ENCODE measurements at places on chromosomes 12 and 14.

- no peak overlapping the region for H3K4me3 ChIP-seq
- H3K4me1 ChIP-seq, result no peaks in the 10 kb centered on the region
- no peak for DNase-seq
Measured at GRCh38 chr12:65477721-65478120, 199.2 kb downstream of the MSRB3 start.

DNA sequence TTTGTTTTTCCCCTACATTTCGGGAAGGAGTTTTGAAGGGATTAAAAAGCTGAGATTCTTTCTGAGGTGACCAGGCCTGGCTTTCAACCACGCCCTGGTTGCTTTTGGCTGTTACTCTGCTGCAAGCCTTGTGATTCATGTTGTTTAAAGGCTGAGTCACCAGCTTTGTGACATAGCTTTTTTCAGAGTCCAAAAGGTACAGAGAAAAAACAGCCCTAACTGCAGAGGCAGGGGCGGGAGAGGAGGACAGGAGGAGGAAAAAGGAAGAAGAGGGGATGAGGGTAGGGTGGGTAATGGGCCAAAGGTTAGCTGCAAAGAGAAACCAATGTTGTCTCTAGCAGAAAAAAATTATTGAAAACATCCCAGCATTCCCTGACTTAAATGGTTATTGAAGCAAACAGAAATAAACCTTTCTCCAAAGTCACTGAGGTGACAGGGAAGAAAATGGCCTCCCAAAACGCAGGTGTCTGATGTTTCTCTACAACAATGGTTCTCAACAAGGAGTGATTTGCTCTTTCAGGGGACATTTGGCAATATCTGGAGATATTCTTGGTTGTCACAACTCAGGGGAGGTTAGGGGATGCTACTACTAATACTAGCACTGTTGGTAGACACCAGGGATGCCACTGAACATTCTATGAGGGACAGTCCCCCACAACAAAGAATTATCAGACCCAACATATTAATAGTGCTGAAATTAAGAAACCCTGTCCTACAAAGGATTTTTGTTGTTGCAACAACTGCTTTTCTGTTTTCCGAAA lies 2.1 kb upstream of the UBC start:
- H3K27ac ChIP-seq, result peak overlapping the region; percentile 91
- no peak overlapping the region for H3K4me3 ChIP-seq
- H3K27me3 ChIP-seq, result no peaks in the 10 kb centered on the region
- DNase-seq, result peak; percentile 25

GRCh38 chr12:128606051-128606450 lies 217.7 kb downstream of the SLC15A4 start:
- no peak overlapping the region for H3K27ac ChIP-seq
- H3K4me1 ChIP-seq, result no peaks in the 10 kb centered on the region
- no peaks in the 10 kb centered on the region for H3K36me3 ChIP-seq
- no peak for DNase-seq
- no peak overlapping the region for H3K4me3 ChIP-seq
- H3K27me3 ChIP-seq, result no peaks in the 10 kb centered on the region

DNA sequence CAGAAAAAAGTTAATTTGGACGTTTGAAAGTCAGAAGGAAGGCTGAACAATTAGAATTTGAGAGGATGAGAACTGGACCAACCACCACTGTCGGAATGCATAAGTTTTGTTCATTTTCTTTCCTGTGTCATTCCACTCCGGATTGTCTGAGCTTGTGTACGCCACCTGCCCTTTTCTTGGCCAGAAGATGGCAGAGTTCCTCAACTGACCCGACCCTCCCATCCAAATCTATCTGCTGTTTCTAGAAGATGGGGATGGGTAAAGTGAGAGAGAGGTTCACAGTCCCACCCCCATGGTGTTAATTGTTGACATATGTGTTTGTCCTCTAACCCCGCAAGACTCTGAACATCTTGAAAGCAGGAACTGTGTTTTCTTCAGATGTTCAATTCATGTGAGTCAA lies 388.0 kb downstream of the VRK1 start:
- H3K4me3 ChIP-seq, result no peak overlapping the region
- no peaks in the 10 kb centered on the region for H3K27me3 ChIP-seq
- H3K36me3 ChIP-seq, result no peaks in the 10 kb centered on the region

DNA sequence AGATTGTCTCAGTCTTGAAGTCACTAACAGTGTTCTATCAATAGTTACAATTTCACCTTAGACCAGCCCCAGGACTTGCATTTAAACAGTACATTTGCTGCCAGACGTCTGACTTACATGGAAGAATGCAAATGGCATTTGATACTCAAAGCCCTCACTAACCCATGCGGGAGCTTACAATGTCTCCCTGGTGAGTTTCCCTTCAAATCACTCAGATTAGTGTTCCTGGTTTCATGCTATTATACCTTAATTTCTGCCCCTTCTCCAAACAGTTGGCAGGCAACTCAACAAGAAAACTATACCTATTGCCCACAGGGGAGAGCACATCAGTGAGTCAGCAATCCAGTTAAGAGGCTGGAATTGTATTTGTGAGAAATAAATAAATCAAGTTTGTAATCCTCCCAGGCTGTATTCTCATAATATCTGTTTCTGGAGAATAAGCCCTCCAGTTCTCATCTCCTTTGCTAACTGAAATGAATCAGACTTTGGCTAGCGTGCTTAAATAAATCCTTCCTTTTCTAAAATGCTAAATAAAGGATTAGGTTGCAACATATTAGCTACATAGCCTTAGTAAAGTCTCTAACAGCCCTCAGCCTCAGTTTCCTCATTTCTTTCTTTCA lies 23.7 kb downstream of the GSTZ1 start:
- no peaks in the 10 kb centered on the region for H3K4me1 ChIP-seq
- no peak overlapping the region for H3K27ac ChIP-seq
- H3K27me3 ChIP-seq, result no peaks in the 10 kb centered on the region
- no peak for DNase-seq
- peaks cover 24% of the 10 kb centered on the region for H3K36me3 ChIP-seq

- H3K36me3 ChIP-seq, result no peaks in the 10 kb centered on the region
- H3K4me3 ChIP-seq, result no peak overlapping the region
- H3K27ac ChIP-seq, result no peak overlapping the region
- no peaks in the 10 kb centered on the region for H3K27me3 ChIP-seq
- DNase-seq, result no peak
- H3K4me1 ChIP-seq, result no peaks in the 10 kb centered on the region
Measured at GRCh38 chr14:67270145-67270753, 29.0 kb downstream of the PALS1 start.

DNA sequence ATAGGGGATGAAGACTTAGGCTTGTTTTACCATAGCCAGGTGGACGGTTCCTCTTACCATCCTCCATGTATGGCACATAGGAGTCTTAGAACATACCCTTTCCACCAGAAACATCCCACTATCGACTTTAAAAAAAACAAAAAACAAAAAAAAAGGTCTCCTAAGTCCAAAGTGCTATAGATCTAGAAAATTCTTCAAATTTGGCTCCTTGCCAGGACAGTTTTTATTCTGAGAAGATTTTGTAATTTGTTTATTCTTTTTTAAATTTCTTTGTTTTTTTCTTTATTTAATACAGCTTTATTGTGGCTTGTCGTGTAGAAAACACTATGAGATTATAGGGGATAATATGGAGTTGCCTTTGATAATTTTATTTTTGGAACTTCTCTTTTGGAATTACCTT lies 197.7 kb downstream of the NUBPL start:
- no peak overlapping the region for H3K4me3 ChIP-seq
- no peaks in the 10 kb centered on the region for H3K36me3 ChIP-seq
- no peaks in the 10 kb centered on the region for H3K4me1 ChIP-seq
- no peak overlapping the region for H3K27ac ChIP-seq

- no peak for DNase-seq
- H3K27me3 ChIP-seq, result no peaks in the 10 kb centered on the region
- H3K36me3 ChIP-seq, result no peaks in the 10 kb centered on the region
- no peak overlapping the region for H3K4me3 ChIP-seq
Measured at GRCh38 chr14:76755610-76756370, 5.5 kb upstream of the VASH1 start.

GRCh38 chr14:68934066-68934465 lies 45.0 kb downstream of the ACTN1 start:
- H3K27me3 ChIP-seq, result no peaks in the 10 kb centered on the region
- no peaks in the 10 kb centered on the region for H3K36me3 ChIP-seq
- no peak for DNase-seq
- H3K4me3 ChIP-seq, result no peak overlapping the region
